GM03348 (cell line): ENCODE measurements at places on chromosomes 16 and 17.

GRCh38 chr16:69182730-69183416 lies 4.1 kb upstream of the SNTB2 start:
- DNase-seq = no peak

- peak; percentile 69 for DNase-seq
Observed at GRCh38 chr17:68599091-68599490, 2.1 kb downstream of the FAM20A start.

GRCh38 chr17:37848690-37849616 lies 75.3 kb upstream of the TBC1D3K start:
- DNase-seq = peak; percentile 41

DNA sequence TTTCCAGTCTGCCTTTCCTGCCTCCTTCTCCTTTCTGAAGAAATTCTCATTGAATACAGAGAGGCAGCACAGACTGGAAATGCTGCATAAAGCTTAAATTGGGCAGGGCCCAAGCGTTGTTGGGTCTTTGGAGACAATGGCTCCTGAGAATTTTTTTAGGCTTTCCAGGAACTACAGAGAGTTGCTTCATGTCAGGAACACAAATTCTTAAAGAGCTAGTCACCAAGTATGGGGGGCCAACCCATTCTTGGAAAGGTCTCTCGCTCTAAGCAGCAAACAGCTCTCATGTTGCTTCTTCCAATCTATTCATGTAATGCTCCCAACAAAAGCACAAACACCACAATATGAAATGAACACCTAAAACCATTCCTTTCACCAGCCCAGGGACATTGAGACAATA lies 6.9 kb downstream of the HNF1B start:
- DNase-seq = no peak

GRCh38 chr16:69434066-69434465 lies 9.6 kb downstream of the CYB5B start:
- no peak for DNase-seq

- DNase-seq = no peak
Observed at GRCh38 chr17:31609331-31609730, 217.9 kb downstream of the RAB11FIP4 start.

- DNase-seq = no peak
Observed at GRCh38 chr16:8108991-8109509, 481.3 kb downstream of the TMEM114 start.

- no peak for DNase-seq
Observed at GRCh38 chr17:66576473-66576872, 258.4 kb upstream of the CACNG5 start.

GRCh38 chr16:28538733-28539596 lies at the start of gene NUPR1:
Gene NUPR1 (minus strand): TSS chr16:28538974. CDS start chr16:28538907, 67 bp downstream.
- DNase-seq = peak; percentile 98

- DNase-seq = peak; percentile 72
Observed at GRCh38 chr16:87499189-87499486, 6.3 kb upstream of the ZCCHC14 start.

GRCh38 chr17:78072961-78073360 lies 55.6 kb downstream of the TMC6 start:
- DNase-seq = no peak

DNA sequence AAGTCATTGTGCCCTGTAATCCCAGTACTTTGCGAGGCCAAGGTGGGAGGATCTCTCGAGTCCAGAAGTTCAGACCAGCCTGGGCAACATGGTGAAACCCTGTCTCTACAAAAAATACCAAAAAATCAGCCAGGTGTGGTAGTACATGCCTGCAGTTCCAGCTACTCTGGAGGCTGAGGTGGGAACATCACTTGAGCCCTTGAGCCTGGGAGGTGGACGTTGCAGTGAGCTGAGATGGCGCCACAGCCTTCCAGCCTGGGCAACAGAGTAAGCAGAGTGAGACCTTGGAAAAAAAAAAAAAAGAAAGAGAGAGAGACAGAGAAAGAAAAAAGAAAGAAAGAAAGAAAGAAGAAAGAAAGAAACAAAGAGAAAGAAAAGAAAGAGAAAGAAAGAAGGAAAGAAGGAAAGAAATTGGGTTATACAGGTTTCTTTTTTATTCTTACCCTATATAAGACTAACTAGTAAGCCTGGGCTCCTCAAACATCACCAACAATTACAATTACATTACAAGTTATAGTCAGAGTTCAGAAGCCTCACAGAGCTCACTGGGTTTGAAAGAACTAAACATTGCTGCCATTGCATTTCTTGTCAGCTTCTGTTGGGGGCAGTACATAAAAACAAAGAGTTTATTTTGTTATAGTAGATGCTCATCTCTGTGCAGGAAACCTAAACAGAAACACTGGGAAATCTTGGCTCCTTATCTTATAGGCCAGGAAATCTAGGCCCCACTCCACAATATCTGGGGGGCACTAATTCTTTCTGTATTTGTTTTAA lies 6.7 kb upstream of the ABCA9 start:
- no peak for DNase-seq

GRCh38 chr17:37774504-37774903 lies 29.6 kb upstream of the HNF1B start:
- DNase-seq = no peak

DNA sequence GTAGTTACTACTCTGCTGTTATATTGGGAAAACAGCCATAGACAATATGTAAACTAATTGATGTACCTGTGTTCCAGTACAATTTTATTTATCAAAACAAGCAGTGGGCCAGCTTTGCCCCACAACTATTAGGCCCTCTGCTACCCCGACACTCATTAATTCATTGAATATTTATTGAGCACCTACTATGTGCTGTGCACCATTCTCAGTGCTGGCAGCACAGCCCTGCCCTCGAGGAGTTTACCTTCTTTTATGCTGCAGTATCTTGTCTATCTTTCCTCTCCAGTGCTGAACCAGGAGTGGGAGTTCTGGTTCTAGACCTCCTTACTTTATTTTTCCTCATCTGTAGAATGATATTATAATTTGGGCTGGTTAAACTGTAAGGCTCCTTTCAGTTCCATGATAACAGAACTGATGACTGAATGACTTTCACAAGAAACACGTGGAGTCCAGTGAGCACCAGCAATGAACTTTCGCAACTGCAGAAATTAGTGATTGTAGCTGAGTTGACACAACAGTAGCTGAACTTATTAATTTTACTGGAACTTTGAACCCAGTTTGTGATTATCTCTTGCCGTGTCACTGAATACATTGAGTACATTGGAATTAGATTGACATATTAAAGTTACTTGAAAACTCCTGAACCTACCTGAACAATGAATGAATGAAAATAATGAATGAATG lies 2.4 kb downstream of the GOSR2 start:
- DNase-seq = no peak

GRCh38 chr16:81808933-81809480 lies 29.9 kb downstream of the PLCG2 start:
- DNase-seq = no peak

DNA sequence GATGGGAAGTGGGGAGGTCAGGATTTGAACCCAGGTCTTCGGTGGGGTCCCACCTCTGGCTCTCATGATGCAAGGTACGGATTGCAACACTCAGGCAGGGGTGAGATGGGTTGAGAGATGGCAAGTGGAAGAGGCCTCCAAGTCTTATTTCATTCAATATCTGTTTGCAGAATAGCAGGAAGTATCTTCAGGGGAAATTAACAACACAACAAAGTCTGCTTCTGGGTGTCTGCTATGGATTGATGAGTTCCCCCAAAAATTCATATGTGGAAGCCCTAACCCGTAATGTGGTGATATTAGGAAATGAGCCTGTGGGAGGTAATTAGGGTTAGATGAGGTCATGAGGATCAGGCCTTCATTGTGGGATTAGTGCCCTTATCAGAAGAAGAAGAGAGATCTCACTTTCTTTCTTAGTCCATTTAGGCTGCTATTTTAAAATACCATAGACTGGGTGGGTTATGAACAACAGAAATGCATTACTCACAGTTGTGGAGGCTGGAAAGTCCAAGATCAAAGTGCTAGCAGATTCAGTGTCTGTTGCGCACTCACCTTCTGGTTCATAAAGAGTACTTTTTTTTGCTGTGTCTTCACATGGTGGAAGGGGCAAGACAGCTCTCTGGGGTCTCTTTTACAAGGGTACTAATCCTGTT lies 4.4 kb upstream of the CD300H start:
- no peak for DNase-seq

- DNase-seq = no peak
Observed at GRCh38 chr16:27398894-27399853, 2.8 kb upstream of the IL21R start.

DNA sequence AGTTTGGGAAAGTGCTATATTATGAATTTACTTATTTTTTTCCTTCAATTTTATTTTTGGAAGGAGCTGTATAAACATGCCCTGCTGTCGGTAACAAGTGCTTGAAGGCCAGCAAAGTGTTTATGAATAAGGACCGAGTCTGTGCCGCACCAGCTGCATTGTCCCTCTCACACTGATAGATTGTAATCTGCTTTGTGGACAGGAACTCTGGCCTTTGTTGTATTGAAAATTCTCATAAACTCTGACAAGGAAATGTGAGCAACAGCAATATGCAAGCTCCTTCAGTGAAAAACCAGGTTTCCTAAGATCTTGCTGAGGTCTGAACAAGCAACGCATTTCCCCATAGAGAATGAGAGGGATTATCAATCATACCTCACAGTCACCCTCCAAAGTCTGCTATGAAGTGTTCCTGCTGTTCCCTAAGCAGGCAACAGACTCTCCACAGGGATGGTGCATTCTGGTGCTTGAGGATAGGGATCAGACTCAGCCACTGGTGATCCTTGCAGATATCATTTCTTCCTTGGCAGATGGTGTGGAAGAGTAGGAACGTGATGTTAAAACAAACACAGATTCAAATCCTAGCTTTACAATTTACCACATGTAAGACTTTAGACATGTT lies 109.6 kb downstream of the KCNJ2 start:
- DNase-seq = no peak

GRCh38 chr17:66782851-66783250 lies 52.1 kb upstream of the CACNG5 start:
- DNase-seq = no peak

- DNase-seq = no peak
Observed at GRCh38 chr17:27496437-27496943, 40.2 kb downstream of the KSR1 start.

- no peak for DNase-seq
Observed at GRCh38 chr16:54846766-54847165, 83.9 kb upstream of the IRX5 start.

- no peak for DNase-seq
Observed at GRCh38 chr16:23580391-23580790, 15.7 kb downstream of the NDUFAB1 start.

- DNase-seq = peak; percentile 32
Observed at GRCh38 chr16:53053967-53054669, 673 bp upstream of the CHD9 start.

GRCh38 chr17:78313735-78314648 lies 45.9 kb downstream of the SOCS3 start:
- peak; percentile 91 for DNase-seq

- DNase-seq = no peak
Observed at GRCh38 chr17:65892912-65893377, 299.0 kb downstream of the CEP112 start.

DNA sequence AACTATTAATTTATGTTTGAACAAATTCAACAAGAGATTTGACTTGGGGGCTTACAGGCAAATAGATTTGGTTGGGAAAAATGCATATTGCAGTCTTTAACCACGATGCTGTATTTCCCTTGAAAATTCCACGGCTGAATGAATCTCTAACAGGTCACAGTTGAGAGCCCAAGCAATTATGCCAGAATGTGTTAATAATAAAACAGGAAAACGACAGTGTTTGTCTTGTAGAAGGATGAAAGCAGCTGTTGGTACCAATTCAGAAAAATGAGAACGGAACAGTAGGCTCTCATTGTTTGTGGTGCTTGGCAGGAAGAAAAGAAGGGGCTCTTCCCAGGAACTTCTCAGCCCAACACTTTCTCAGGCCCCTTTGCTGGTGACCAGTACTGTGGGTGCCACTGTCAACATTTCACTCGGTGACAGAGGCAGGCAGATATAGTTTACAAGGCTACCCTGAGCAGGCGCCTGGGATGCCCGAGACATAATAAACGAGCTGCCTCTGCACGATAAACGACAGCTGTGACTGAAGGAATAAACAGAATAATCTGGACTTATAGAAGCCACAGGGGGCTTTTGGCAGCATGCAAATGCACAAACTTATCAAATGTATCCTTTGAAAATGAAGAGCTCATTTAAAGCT lies 387.1 kb downstream of the HS3ST4 start:
- no peak for DNase-seq

GRCh38 chr17:60995680-60996079 lies 318.0 kb downstream of the BCAS3 start:
- DNase-seq = no peak

GRCh38 chr16:22217890-22218730 lies 12.0 kb downstream of the EEF2K start:
- no peak for DNase-seq

- DNase-seq = no peak
Observed at GRCh38 chr16:22052980-22053379, 39.4 kb upstream of the VWA3A start.

GRCh38 chr17:8695241-8695640 lies 49.4 kb downstream of the CCDC42 start:
- DNase-seq = peak; percentile 38
